ENCODE measurements at places on chromosomes 7 and 10.

DNA sequence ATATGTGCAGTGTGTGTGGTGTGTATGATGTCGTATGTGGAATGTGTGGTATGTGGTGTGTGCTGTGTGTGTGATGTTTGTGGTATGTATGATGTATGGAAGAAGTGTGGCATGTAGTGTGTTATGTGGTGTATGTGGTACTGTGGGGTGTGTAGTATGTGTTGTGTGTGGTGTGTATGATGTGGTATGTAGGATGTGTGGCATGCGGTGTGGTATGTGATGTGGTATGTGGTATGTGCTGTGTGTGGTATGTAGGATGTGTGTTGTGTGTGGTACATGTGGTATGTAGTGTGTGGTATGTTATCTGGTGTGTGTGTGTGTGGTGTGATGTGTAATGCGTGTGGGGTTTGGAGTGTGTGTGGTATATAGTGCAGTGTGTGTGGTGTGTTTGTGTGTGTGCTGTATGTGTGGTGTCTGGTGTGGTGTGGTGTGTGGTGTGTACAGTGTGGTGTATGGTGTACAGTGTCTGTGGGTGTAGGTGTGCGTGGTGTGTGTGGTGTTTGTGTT is 129.6 kb downstream of the ATP6V0E2 start:
- DNase-seq: no peak

DNA sequence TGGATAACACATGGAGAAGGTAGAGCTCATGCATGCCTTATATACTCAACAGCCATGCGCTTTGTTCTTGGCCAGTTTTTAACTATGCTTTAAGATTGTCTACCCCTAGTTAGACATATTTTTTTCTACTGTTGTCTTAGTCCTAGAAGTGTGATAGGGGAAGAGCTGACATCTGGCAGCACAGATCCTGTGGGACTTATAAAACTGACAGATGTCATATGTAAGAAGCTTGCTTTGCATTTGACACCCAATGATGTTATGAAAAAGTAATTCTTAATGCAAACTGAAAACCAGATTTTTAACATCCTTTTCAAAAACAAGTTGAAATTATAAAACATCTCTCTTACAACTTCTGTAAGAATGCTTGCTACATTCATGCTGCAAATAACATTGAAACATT is 715.9 kb upstream of the LRRN3 start:
- no peak for DNase-seq

GRCh38 chr10:8039321-8039881 is 15.1 kb upstream of the GATA3 start:
- DNase-seq: no peak

DNA sequence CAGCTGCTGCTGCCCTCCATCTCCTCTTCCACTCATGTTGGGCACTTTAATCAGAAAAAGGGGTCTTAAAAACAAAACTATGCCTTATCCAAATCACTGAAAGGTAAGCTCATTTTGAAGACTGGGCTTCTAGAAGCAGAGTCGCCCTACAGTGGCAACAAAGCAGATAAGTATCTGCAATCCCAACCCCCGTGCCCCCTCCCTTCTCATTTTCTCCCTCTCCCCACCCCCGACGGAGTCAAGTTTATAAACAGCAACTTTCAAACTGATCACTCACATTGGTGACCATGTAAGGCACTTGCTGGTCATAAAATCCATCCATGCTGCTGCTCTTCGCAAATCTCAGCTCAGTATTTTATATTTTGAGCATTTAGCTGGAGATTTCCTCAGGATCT is 738 bp downstream of the ETV1 start:
- no peak for DNase-seq

- no peak for DNase-seq
These were observed 602.2 kb downstream of the LRMDA start for GRCh38 chr10:76033457-76034196.

DNA sequence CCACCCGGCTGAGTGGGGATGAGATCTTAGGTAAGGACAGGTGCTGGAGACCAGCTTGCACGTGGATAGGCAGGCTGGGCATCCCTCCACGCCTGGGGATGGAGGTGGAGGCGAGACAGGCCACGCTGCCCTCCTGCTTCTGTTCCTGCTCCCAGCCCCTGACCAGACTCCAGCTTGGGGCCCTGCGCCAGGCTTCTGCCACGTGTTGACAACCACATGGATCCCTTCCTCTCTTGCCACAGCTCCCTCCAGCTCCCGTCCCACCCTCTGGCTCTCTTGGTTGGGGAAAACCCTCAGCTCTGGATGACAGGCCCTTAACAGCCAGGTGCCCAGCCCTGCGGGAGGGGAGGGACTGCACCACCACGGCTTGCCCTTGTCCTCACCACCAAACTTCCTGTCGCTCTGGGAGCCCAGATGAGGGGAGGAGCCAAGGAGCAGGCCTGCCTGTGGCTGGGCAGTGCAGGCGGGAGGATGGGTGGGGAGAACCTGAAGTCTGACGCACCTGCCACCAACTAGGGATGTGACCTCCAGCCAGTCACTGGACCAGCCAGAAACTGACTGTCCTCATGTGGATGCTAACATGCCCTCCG is 36.0 kb downstream of the KCNH2 start:
- no peak for DNase-seq

GRCh38 chr7:36388423-36388822 is 1.2 kb upstream of the ANLN start:
- no peak for DNase-seq

DNA sequence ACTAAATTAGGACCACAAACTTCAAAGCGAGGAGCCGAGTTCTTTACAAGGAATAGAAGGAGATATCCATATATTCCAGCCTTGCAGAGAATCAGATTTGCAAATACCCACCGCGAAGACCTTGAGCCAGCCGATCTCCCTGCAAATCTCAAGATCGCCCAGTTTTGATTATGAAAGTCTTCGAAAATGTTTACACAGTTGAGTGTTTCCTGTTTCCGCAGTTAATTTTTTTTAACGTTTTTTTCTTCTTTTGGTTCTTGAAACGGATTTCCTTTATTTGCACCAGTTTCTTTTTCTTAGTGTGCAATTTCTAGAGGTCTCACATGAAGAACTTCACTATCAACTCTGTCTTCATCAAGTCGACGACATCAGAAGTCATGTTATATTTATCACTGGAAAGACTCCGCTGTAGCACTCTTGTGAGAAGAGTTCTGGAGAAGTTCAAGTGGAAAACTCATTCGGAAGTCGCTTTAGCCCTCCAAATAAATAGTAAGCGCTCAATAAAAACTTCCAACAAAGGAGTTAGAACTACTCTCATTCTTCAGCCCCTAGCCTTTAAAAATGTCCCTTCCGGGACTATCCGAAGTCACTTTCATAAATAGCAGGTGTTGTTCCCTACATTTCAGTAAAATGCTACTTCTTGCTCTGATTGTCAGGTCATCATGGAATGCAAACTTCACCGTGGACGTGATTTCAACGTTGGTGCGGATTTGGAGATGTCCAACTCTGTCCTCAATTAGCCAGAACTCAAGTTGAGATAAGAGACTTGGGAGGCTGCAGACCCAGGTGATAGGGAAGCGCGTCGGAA is 11.9 kb upstream of the SPAG6 start:
- no peak for DNase-seq

DNA sequence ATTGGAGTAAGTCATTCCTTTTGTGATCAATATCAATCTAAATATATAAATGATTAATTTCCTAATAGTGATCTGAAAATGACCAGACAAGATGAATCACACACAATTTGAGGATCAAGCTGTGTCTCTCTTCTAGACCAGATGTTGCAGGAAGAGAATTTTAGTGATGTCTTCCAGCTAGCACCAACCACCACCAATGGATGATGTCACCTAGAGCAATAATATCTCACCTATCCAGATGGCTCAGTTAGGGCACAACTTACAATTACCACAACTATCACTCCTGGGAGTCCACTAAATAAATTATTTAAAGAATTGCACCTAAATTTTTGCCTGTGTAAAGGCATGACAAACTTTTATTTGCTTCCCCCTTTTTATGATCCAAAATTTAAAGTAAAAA is 25.2 kb downstream of the RELN start:
- DNase-seq: no peak

DNA sequence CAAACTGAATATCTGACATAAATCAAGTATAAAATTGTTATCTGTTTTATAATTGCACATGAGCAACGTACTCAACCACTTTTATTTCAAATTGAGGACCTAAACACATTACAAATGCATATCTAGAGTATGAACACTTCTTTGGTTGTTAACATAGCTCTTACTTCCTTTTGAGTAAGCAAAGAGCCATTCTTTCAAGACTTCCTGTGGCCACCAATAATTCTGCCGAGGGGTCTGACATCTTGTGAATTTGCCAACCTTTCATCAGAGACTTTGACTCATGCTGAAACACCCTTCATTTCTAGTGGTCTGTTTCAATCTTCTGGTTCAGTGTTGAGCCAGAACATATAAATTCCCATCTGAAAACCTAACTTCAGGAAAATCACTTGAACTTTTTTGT is 59.4 kb downstream of the CDK14 start:
- DNase-seq: peak; percentile 71

DNA sequence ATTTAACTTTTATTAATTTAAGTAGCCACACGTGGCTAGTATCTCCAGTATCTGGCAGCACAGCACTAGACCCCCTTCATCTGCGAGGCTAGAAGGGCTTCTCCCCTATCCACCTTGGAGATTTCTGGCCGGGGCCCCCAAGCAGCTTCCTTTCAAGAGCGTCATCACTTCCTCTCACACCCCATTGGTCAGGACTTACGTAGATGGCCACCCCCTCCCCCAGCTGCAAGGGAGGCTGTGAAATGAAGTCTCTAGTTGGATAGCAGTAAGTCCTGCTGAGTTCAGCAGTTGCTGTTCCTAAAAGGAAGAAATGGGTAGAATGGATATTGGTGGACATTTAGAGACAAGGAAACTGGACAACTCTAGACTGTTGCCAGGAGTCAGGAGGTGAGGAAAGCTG is 33.8 kb upstream of the COMTD1 start:
- no peak for DNase-seq

DNA sequence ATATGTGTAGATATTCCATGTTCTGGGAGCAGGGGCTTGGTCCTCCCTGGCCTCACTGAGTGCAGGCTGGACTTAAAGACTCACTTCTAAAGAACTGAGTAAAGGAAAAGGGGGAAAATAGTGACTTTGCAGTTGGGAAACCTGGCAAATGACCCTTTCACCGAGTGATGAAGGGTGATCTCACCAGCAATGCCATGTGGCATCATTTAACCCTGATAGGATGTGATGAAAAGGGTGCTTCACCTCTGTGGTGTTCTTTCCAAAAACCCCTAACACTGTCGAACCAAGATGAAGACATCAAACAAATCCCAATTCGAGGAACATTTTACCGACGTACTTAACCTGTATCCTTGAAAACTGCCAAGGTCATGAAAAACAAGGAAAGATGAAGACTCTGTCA is 71.9 kb downstream of the AOAH start:
- no peak for DNase-seq

DNA sequence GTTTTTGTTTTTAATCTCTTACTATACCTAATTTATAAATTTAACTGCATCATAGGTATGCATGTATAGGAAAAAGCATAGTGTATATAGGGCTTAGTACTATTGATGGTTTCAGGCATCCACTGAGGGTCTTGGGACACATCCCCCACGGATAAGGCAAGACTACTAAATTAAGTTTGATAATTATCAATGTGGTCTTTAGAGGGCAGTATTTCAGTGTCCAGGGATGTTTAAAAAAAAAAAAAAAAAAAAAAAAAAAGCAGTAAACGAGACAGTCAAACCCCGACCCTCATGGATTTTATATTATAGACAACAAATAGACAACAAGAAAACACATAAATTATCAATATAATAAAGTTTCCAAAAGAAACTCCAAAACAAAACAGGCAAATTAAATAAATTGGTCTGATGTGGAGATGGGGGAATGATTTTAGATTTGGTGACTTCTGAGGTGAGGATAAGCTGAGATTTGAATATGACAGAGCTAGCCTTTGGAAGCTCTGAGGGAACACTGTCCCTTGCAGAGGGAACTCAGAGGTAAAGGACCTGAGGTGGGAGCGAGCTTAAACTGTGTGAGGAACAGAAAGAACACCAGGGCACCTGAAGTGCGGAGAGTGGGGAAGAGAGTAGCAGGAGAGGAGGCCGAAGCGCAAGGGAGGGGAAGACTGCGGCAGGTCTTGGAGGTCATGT is 14.8 kb downstream of the ACSM6 start:
- no peak for DNase-seq

DNA sequence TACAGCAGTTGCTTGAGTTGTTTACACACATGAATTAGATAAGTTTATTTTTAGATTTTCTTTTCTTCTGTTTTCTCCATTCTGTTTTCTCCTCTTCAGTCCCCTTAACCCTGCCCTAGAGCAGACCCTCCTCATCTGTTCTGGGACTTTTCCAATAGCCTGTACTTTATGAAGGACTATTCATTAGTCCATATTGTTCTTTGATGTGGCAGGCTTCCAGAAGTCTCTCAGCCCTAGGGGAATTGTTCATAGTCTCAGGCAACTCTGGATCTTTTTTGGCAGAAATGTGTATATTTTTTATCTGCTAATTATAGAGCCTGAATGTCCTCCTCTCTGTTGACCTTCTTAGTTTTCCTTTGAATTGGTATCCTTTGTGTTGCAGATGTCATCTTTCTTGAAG is 25.4 kb downstream of the KAT6B start:
- DNase-seq: no peak

DNA sequence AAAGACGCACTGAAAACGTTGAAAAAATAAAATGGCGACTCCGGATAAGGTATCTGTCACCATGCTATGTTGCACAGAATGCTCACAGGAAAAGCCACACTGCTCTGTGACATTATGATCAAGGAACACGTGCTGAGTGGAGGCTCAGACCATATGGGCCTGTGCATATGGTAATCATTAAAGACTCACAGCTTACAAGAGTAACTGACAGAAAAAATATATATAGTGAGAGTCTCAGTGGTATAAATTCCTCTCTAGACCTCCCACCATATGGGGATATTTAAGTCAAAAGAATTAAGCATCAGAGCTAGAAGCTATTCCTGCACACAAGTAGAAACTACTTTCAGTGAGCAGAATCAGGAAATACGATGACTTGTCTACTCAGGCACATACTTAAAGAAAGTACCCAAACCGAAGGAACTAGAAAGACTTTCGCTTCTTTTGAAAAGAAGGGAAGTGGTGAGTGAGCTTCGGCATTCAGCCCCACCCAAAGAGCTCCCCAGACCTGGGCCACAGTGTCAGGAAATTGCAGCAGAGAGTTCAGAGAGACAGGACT is 65.1 kb upstream of the MPP7 start:
- DNase-seq: no peak

Data from GM04503 (cell line).